ENCODE measurements at places on chromosomes 4 and X.

GRCh38 chr4:8788174-8788573 lies 83.5 kb downstream of the HMX1 start:
- no peak overlapping the region for H3K4me3 ChIP-seq
- DNase-seq, result no peak
- H3K4me1 ChIP-seq, result no peaks in the 10 kb centered on the region
- no peak overlapping the region for H3K27ac ChIP-seq
- H3K27me3 ChIP-seq, result no peaks in the 10 kb centered on the region

GRCh38 chr4:127622921-127623796 lies 9.6 kb upstream of the INTU start:
- peak overlapping the region; percentile 97 for H3K27ac ChIP-seq
- no peaks in the 10 kb centered on the region for H3K36me3 ChIP-seq
- H3K27me3 ChIP-seq, result peaks cover 10% of the 10 kb centered on the region
- peak overlapping the region; percentile 85 for H3K4me3 ChIP-seq
- peaks cover 13% of the 10 kb centered on the region for H3K4me1 ChIP-seq

GRCh38 chrX:45003085-45003484 lies 130.1 kb downstream of the KDM6A start:
- no peaks in the 10 kb centered on the region for H3K4me1 ChIP-seq
- DNase-seq, result no peak
- no peaks in the 10 kb centered on the region for H3K27me3 ChIP-seq
- no peak overlapping the region for H3K27ac ChIP-seq
- no peaks in the 10 kb centered on the region for H3K36me3 ChIP-seq

DNA sequence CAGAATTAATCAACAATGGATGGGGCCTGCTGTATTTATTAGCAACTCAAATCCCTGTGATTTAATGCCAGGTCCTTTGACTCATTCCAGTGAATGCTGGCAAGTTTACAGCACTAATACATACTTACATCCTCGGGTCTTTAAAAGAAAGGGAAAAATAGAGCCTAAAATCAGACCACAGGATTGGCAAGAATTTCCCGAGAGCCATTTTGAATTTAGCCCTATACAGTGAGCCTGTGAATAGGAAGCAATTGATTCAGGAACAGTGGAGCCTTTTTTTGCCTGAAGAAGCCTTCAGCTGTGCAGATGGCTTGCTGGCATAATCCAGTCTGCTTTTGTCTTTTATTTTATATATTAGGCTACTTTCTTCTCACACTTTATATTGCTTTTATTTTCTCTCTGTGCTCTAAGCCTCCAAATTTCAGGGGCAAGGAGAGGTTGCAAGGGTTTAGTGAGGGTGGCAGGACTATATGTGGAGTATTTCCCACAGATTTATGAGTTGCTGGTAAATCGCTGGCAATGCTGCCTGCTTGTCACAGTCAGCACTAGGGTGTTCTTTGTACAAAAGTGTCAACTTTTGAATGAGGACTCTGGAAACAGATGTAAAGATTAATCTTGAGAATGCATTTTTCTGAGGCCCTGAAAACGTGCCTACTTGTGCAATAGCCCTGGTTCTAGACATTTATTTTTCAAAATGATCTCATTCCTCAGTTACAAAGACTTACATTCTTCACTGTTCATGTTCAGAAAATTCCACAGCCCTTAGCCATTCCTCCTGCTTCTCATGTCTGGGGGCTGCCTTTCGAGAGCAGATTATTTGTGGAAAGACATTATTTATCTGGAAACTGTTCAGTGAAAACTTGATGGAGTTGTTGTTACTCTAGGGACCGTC lies 303.5 kb downstream of the SPRY1 start:
- H3K4me3 ChIP-seq, result no peak overlapping the region
- H3K27me3 ChIP-seq, result no peaks in the 10 kb centered on the region
- DNase-seq, result peak; percentile 64
- peak overlapping the region; percentile 84 for H3K27ac ChIP-seq
- no peaks in the 10 kb centered on the region for H3K36me3 ChIP-seq

GRCh38 chrX:52420824-52421443 lies 52.1 kb downstream of the XAGE2 start:
- DNase-seq, result no peak
- H3K4me1 ChIP-seq, result no peaks in the 10 kb centered on the region
- no peak overlapping the region for H3K27ac ChIP-seq
- no peaks in the 10 kb centered on the region for H3K36me3 ChIP-seq

DNA sequence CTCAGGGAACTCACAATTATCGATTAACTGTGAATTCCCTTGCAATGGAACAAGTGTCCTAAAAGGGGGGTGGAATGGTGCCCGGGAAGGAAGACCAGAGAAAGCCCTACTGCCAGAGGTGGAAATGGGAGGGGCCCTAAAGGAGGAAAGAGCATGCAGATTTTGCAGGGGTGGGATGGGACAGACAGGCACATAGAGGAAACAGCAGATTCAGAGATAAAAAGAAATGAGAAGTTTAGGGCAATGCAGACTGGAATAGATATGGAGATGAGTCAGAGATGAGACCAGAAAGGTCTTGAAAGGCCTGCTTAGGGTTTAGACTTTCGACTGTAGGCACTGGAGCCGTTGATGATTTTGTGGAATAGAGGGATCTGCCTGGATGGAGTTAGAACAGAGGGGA lies 57.4 kb upstream of the PITX2 start:
- H3K4me1 ChIP-seq, result no peaks in the 10 kb centered on the region
- no peaks in the 10 kb centered on the region for H3K36me3 ChIP-seq
- H3K4me3 ChIP-seq, result no peak overlapping the region
- DNase-seq, result no peak
- no peak overlapping the region for H3K27ac ChIP-seq
- no peaks in the 10 kb centered on the region for H3K27me3 ChIP-seq

DNA sequence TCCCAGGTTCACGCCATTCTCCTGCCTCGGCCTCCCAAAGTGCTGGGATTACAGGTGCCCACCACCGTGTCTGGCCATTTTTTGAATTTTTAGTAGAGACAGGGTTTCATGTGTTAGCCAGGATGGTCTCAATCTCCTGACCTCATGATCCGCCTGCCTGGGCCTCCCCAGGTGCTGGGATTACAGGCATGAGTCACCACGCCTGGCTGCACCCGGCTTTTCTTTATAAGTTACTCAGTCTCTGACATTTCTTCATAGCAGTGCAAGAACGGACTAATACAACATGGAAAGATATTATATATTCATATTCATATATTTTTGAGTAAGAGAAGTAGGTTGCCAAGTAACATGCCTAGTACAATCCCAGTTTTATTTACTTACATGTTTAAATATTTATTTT lies 22.9 kb downstream of the SHROOM3 start:
- H3K27me3 ChIP-seq, result no peaks in the 10 kb centered on the region
- no peak overlapping the region for H3K27ac ChIP-seq
- DNase-seq, result no peak

GRCh38 chrX:138709886-138710791 lies 1.4 kb downstream of the FGF13 start:
- peak overlapping the region; percentile 31 for H3K4me3 ChIP-seq
- H3K27me3 ChIP-seq, result peaks cover 12% of the 10 kb centered on the region
- DNase-seq, result no peak

DNA sequence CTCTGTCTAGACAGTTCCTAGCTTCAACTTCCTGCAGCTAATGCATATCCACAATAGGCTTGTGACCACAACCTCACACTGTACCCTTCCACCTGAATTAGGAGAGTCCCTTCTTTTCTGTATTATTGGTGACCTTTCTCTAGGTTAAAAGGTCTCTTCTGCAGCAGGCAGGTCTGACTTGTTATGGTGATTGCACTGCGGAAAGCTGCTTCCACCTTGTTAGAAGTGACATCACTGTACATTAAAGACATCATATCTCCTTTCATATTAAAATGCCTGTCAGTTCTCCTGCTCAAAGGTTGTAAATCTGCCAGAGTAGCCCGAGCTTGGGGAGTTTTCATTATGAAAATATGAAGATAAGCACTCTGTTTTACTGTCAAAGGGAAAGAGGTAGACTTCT lies 21.5 kb upstream of the LSM6 start:
- H3K4me3 ChIP-seq, result no peak overlapping the region
- H3K4me1 ChIP-seq, result no peaks in the 10 kb centered on the region
- H3K27ac ChIP-seq, result no peak overlapping the region
- no peaks in the 10 kb centered on the region for H3K27me3 ChIP-seq
- no peak for DNase-seq

- no peak overlapping the region for H3K27ac ChIP-seq
- no peaks in the 10 kb centered on the region for H3K27me3 ChIP-seq
- H3K4me3 ChIP-seq, result no peak overlapping the region
- DNase-seq, result no peak
These were observed 100.4 kb downstream of the ITM2A start for GRCh38 chrX:79266702-79267101.

DNA sequence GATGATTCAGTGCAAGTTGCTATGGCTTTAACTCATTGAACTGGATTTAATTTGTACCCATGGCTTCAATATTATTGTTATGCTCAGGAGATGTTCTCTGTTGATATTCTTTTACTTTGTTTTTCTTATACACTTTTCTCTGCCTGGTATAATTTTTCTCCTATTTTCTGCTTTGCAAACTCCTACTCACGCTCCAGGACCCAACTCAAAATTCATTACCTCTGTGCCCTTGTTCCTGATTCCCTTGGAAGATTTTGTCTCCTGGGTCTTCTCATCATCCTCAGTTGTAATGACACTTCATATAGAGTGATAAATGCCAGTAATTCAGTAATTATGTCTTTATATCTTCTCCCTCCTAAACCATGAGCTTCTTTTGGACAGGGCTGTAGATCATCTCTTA lies 259.9 kb upstream of the JADE1 start:
- H3K4me3 ChIP-seq, result no peak overlapping the region
- H3K27me3 ChIP-seq, result no peaks in the 10 kb centered on the region
- no peaks in the 10 kb centered on the region for H3K36me3 ChIP-seq
- DNase-seq, result no peak
- no peak overlapping the region for H3K27ac ChIP-seq

GRCh38 chr4:109235683-109236082 lies 66.8 kb downstream of the COL25A1 start:
- no peaks in the 10 kb centered on the region for H3K4me1 ChIP-seq
- no peaks in the 10 kb centered on the region for H3K36me3 ChIP-seq

DNA sequence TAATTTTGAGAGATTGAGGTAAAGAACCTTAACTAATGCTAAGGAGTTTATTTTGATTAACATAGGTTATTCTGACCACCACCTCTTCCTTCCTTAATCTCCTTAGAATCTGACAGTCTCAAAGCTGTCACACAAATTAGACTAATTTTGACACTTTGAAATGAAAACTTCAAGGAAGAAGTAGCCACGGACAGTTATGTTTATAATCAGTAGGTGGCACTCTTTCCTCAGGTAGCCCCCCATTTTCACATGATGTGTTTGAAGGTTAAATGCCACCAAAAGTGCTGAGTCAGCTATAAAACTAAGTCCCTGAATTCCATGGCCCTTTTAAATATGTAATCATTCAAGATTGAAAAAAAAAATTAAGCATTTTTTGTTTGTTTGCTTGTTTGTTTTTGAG lies 22.4 kb downstream of the TMEM33 start:
- H3K4me1 ChIP-seq, result no peaks in the 10 kb centered on the region
- peaks cover 3% of the 10 kb centered on the region for H3K36me3 ChIP-seq
- no peak for DNase-seq
- no peak overlapping the region for H3K4me3 ChIP-seq
- H3K27me3 ChIP-seq, result no peaks in the 10 kb centered on the region
- no peak overlapping the region for H3K27ac ChIP-seq

DNA sequence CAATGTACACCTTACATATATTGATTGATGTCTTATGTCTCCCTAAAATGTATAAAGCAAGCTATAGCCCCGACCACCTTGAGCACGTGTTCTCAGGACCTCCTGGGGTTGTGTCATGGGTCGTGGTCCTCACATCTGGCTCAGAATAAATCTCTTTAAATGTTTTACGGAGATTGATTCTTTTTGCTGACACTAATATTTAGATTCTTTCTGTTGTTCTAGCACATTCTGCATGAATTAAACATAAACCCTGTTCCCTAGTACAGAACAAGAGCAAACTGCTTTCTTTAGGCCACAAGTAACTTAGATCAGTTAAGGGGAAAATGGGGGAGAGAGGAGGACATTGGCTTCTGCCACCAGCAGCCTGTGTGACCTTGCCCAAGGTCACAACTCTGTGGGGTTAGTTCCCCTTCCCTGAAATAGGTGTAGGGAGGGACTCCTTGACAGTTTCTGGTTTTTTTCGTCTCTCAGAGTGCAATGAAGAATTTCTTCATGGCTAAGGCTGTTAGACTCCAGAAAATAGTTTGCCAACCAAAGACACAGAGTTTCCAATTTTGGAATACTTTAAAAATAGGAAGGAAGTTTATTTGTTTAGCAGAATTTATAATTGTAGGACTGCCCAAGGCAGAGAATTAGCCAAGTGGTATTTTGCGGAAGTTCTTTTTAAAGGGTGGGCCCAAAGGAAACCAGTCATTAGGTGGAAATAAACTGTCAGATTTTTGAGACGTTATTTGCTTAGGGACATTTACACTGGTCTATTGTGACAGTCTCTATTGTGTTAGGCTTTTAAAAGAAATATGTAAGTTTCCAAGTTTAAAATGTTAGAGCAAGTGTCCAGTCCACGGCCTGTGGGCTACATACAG lies 29.4 kb downstream of the PTTG2 start:
- H3K4me3 ChIP-seq, result no peak overlapping the region
- H3K36me3 ChIP-seq, result no peaks in the 10 kb centered on the region
- no peak for DNase-seq
- no peaks in the 10 kb centered on the region for H3K27me3 ChIP-seq
- peaks cover 11% of the 10 kb centered on the region for H3K4me1 ChIP-seq

GRCh38 chr4:135724421-135724820 lies 1522.8 kb upstream of the PABPC4L start:
- no peaks in the 10 kb centered on the region for H3K4me1 ChIP-seq
- no peak overlapping the region for H3K27ac ChIP-seq
- no peak overlapping the region for H3K4me3 ChIP-seq
- no peak for DNase-seq
- H3K27me3 ChIP-seq, result no peaks in the 10 kb centered on the region

DNA sequence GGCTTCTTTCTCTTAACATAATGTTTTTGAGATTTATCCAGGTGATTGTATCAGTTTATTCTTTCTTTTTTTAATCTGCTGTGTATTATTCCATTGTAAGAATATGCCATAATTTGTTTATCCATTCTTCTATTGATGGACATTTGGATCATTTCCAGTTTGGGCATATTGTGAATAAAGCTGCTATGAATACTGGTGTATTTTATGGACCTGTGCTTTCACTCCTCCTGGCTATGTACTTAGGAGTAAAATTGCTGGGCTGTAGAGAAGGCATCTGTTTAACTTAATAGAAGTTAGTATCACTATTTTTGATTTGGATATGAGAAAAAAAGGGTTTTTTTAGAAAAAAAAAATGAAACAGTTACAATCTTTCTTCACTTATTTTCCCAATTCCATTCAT lies 50.0 kb upstream of the FAM9C start:
- no peak for DNase-seq
- no peaks in the 10 kb centered on the region for H3K36me3 ChIP-seq
- no peak overlapping the region for H3K27ac ChIP-seq
- H3K27me3 ChIP-seq, result peaks cover 2% of the 10 kb centered on the region
- no peaks in the 10 kb centered on the region for H3K4me1 ChIP-seq

- H3K27ac ChIP-seq, result no peak overlapping the region
- no peaks in the 10 kb centered on the region for H3K36me3 ChIP-seq
- no peak for DNase-seq
These were observed 545.5 kb downstream of the GLUD2 start for GRCh38 chrX:121592884-121593283.

GRCh38 chr4:36255577-36255976 lies 11.3 kb upstream of the ARAP2 start:
- H3K27ac ChIP-seq, result no peak overlapping the region
- H3K4me1 ChIP-seq, result peaks cover 7% of the 10 kb centered on the region
- DNase-seq, result no peak
- H3K27me3 ChIP-seq, result no peaks in the 10 kb centered on the region
- no peak overlapping the region for H3K4me3 ChIP-seq
